ENCODE measurements at places on chromosomes 16 and 17.

DNA sequence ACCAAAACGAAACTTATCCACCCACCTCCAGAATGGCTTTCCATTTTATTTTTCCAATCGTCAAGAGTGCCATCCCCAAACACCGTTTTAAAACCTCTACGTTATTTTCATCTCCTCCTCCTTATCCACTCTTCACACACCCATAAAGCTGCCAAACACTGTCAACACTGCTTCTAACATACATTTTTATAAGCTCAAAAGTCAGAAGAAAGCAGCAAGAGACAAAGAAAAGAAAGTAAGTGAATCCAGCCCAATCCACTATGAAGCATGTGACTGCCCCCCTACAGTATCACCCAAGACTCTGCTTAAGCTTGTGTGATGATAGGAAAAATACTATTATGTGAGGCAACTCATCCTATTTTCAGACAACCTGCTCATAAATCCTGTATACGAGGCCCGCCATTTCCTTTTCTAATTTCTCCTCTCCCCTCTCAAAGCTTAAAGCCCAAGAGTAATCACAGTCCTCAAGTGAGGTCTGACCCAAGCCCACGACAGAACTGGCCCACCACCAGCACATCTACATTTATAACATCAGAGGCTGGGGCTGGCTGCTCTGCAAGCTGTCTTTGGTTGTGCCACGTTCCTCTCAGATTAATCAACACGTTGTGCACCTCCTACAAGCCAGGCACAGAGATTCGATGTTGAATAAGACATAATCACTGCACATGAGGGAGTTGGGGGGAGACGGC is 16.3 kb downstream of the USP31 start:
- DNase-seq, result no peak

DNA sequence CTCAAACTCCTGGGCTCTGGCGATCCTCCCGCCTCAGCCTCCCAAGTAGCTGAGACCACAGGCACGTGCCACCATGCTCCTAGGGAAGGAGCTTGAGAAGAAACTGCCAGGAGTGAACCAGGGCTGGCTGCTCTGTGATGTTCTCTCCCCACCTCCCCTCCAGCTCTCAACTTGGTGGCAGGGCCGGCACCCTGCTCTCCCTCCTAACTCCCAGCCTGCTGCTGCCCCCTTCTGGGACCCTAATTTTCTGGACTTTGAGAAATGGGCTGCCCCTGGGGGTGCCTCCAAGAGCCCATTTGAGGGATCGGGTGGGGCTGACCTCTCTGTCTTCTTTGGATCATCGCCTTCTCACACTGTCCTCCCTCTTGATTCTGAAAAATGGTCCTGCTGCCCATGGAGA is 14.9 kb upstream of the STAT3 start:
- peak; percentile 40 for DNase-seq

GRCh38 chr17:62819511-62820221 is 11.6 kb upstream of the MARCHF10 start:
- DNase-seq, result no peak

DNA sequence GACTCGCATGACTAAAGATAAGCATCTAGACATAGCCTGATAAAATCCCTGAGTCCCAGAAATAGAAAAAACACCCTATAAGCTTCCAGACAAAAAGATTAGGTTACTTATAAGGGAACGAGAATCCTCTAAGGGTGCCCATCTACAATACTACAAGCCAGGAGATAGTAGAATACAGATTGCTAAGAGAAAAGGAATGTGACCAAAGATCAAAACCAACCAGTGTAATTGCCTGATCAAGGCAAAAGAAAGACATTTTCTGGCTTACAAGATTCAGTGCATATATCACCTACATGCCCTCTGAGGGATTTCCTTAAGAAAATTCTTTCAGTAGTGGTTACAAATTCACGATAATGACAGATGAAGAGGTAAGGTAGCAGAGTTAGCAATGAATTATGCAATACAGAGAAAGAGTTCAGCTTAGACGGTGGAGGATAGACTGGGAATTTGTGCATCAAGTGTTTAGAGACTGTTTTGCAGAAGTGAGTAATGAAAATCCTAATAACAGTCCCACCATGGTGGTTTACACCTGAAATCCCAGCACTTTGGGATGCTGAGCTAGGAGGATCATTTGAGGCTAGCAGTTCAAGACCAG is 35.0 kb downstream of the BCL7C start:
- DNase-seq, result no peak

- no peak for DNase-seq
These were observed 198.4 kb downstream of the MSI2 start for GRCh38 chr17:57454729-57455062.

DNA sequence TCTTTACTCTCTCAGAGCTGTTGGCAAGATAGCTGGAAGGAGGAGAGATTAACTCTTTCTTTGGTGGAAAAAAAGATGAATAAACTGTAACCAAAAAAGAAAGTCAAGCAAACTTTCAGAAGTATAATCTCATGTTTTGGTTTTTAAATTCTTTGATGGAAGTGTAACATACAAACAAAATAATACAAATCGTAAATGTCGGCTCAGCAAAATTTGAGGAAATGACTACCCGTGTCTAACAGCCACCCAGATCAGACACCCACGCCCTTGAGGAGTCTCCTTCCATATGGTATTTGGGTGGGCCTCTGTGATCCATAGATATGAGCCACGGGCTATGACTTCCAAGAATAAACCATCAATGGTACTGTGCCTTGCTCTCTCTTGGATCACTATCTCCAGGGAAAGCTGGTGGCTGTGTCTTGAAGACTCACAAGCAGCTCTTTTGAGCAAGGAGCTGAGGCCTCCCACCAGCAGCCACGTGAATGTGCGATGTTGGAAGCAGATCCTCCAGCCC is 9.6 kb upstream of the CD300C start:
- DNase-seq, result no peak

GRCh38 chr16:68265078-68265920 is 973 bp downstream of the SLC7A6 start:
- no peak for DNase-seq

DNA sequence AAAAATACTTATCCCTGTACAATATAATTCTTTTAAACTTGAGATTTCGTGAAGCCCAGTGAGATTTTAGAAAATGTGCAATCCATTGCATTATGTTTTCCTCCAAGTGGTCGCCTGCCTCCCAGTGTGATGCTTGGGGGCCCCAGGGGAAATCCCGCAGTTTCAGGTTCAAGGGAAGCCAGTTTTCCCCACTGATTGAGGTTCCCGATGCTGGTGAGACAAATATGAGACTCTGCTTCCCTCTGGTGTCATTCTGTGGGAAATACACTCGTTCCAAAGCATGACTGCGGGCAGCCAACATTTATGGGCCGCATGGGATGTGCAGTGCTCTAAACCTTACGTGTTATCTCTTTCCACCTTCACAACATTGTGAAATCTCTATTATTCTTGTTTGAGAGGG is 200.8 kb downstream of the PRKCB start:
- DNase-seq, result peak; percentile 31

- no peak for DNase-seq
These were observed 27.4 kb downstream of the CDRT15 start for GRCh38 chr17:14209215-14209614.

DNA sequence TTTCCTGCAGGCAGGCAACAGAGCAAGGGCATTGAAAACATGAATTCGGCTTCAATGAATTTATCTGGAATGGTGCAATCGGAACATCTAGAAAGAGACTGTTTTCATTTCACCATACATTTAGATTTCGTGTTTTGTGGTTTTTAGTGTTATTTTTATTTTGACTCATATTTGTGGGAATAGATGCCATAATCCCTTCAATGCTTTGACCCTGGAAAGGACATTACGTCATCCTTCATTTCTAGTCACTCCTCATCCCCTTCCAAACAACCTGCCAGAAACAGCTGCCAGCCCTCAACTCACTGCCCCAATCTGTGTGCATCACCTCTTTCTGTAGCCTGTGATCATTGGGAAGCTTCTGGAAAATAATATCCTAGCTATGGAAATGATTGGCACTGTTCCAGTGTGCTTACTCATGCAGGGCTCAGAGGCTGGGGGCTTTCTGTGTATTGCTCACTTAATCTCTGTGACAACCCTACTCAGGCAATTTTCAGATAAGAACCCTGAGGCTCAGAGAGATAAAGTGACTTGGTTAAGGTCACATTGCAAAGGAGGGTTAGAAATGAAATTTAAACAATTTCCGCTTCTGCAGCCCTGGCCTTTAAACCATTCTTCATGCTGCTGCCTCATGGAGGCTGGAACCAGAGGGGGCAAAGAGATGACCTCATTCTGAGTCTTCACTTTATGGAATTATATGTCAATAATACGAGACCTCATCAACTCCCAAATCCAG is 9.5 kb upstream of the KSR1 start:
- no peak for DNase-seq

DNA sequence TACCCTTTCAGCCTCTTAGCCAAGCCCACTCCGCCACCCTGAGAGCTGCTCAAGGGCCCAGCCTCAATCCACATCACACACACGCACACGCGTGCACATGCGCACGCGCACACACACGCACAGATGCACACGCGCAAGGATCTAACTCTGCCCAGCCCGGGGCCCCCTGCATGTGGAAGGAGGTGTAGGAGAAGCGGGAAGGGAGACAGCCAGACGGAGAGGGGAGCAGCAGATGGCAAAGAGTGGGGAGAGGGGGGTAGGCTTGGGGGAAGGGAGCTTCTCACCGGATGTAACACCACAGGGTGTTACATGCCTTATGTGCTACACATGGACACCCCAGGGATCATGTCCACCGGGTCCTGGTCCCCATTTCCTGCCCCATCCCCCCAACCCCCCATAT is 15.3 kb downstream of the DLG4 start:
- DNase-seq, result no peak

GRCh38 chr17:6695565-6695964 is 17.6 kb downstream of the SLC13A5 start:
- DNase-seq, result no peak
